ENCODE measurements at places on chromosomes 1 and 21. TPM values are rescaled to one million over a fixed set of nuclear protein-coding genes. Genes with fewer than 3 reads are reported as not detected.

Gene PLD5
- total RNA-seq, result not detected

Gene GBP3
- 33.6 TPM for total RNA-seq

DNA sequence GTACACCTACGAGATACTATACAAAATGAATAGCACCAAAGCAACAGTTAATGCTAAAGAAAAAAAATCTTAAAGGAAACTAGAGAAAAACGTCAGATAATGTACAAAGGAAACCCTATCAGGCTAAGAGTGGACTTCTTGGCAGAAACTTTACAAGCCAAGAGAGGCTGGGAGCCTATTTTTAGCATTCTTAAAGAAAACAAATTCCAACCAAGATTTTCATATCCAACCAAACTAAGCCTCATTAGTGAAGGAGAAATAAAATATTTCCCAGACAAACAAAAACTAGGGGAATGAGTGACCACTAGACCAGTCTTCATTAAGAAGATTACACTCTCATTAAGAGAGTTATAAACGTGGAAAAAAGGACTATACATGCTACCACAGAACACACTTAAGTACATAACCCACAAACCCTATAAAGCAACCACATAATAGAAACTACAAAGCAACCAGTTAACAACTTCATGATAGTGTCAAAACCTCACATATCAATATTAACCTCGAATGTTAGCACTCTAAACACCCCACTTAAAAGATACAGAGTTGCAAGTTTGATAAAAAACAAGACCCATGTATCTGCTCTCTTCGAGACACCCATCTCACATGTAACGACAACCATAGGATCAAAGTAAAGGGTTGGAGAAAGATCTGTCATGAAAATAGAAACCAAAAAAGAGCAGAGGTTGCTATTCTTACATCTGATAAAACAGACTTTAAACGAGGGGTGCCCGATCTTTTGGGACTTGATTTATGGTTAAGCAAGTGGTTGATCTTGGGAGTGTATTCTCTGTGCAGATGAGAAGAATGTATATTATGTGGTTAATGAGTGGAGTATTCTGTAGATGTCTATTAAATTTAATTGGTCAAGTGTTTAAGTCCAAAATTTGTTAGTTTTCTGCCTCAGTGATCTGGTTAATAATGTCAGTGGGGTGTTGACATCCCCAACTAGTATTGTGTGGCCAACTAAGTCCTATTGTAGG lies 1301.4 kb downstream of the PLA2G4A start:
- no peak for DNase-seq

DNA sequence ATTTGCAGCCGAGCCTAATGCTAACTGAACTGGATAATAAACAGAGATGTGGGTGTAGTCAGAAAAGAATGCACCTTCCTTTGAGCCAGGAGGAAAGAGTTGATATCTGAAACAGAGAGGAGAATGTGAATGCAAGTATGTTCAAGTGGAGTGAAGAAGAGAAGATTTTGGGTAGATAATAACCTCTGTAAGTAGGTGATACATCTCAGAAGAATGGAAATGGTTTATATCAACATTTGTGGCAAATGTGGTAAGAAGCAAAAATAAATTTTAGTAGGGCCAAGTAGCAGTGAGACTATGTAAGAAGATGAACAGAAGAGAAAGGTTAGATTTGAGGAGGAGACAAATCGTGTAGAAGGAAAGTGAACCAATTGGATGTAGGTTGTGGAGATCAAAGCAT lies 1.7 kb upstream of the DNTTIP2 start:
- no peak for DNase-seq

All from dermis blood vessel endothelial cell (primary cell).